ENCODE measurements at places on chromosomes 11 and 22.

GRCh38 chr11:31997955-31998354 is 92.9 kb upstream of the RCN1 start:
- H3K27me3 ChIP-seq = no peaks in the 10 kb centered on the region
- no peak for DNase-seq
- no peaks in the 10 kb centered on the region for H3K4me1 ChIP-seq
- H3K4me3 ChIP-seq = no peak overlapping the region

GRCh38 chr11:89125298-89125697 is 52.4 kb upstream of the TYR start:
- no peak overlapping the region for H3K27ac ChIP-seq
- H3K36me3 ChIP-seq = no peaks in the 10 kb centered on the region
- DNase-seq = no peak
- H3K4me1 ChIP-seq = no peaks in the 10 kb centered on the region

- H3K4me1 ChIP-seq = peaks cover 17% of the 10 kb centered on the region
- H3K27ac ChIP-seq = no peak overlapping the region
Observed at GRCh38 chr11:66857927-66858185, 992 bp downstream of the LRFN4 start.

GRCh38 chr22:24183321-24184031 is 2.2 kb downstream of the SUSD2 start:
- no peaks in the 10 kb centered on the region for H3K27me3 ChIP-seq
- peak overlapping the region; percentile 36 for H3K4me3 ChIP-seq
- H3K4me1 ChIP-seq = peaks cover 19% of the 10 kb centered on the region
- peaks cover 33% of the 10 kb centered on the region for H3K36me3 ChIP-seq
- H3K27ac ChIP-seq = no peak overlapping the region

Data from left lung (tissue), 14 donors.